ENCODE measurements at places on chromosomes 12 and 14. TPM values are rescaled to one million over a fixed set of nuclear protein-coding genes. Genes with fewer than 3 reads are reported as not detected.

Gene FOXM1
- 136 TPM for total RNA-seq

DNA sequence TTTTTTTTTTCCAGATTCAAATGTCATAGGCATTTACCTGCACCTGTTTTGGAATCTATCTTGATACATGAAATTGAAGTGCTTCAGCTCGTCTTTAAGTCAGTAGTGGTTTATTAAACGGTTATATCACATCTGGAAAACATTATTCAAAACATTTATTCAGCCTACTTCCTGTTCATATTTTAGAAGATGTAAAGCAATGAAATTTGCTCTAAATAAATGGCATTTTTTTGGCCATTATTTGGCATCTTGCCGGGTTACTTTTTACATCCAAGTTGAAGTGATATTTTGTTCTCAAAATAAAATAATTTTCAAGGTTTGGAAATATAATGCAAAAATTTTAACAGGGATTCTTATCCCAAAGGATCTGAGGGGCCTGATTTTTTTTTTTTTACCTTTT lies 103.1 kb downstream of the EML1 start:
- no peak for DNase-seq

- DNase-seq, result no peak
Measured at GRCh38 chr12:31362115-31362758, 36.3 kb upstream of the SINHCAF start.

DNA sequence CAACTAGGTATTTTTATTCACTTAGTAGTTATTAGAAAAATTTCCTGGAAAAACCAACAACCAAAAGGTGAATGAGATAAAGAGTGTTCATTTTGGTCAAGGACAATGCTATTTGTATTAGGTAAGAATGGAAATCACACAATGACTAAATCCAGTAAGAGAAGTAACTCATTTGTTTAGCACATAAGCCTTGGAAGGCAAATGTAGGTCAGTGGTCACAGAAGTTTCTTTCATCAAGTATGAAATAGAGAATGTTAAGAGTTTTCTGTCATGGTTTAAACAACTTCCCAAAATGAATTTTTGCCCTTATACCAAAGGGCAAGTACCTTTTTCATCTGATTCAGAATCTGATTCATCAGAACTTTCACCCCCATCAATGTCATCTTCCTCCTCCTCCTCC lies 101.7 kb downstream of the KIF21A start:
- no peak for DNase-seq

DNA sequence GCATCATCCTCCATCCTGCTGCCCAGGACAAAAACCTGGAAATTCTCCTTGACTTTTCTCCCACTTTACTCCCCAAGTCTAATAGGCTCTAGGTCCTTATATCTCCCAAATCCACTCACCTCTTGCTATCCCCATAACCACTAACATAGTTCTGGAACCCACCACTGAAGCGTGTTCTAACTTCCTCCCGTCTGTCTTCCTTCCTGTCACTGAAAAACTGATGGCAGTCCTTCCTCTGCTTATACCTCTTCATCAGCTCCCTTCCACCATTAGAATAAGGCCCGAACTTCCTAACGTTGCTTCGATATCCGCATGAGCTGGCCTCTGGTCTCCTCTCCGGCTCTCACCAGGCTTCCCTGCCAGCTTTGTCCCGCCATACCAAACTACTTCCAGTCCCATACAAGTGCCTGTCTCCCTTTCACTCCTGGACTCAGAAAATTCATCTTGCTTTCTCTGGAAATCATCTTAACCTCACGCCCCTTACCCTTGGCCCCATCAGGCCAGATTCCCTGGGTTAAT lies 63.0 kb upstream of the BCL2L14 start:
- DNase-seq, result no peak

Measured in endothelial cell of umbilical vein (primary cell).